ENCODE measurements at places on chromosomes 16 and 17.

DNA sequence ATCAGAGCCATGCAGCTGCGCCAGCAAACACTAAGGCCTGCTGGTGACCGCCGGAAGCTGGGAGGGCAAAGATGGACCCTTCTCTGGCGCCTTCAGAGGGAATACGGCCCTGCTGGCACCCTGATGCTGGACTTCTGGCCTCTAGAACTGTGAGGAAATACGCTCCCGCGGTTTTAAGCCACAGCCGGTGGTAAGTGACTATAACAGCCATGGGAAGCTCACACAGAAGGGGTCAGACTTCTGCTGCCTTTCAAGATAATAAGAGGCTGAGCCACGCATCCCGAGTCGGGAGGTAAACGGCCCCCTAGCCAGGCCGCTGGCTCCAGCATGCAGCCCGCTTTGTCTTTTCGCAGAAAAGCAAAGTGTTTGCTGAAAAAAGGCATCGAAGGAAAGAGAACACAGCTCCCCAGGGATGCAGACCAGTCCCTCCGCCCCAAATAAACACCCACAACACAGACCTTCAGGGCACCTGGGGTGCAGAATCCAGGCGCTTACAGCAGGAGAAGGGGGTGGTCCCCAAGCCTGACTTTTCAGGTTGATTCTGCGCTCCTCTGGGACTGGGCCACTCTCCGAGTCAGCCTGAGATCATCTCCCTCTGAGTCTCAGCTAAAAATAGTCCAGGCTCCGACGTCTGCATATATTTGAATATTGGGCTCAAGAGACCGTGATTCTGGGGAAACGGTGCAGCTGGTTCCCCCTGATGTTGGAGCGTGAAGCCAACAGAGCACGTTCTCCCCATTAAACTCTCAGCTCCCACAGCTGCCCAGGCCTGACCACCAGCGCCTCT is 89.7 kb downstream of the MGAT5B start:
- DNase-seq, result no peak

GRCh38 chr17:81994593-81995462 is 17.4 kb downstream of the ASPSCR1 start:
- no peak for DNase-seq

GRCh38 chr17:51946311-51946710 is 212.2 kb downstream of the CA10 start:
- DNase-seq, result no peak

- DNase-seq, result no peak
Measured at GRCh38 chr17:77274096-77274845, 133.5 kb downstream of the SEC14L1 start.

DNA sequence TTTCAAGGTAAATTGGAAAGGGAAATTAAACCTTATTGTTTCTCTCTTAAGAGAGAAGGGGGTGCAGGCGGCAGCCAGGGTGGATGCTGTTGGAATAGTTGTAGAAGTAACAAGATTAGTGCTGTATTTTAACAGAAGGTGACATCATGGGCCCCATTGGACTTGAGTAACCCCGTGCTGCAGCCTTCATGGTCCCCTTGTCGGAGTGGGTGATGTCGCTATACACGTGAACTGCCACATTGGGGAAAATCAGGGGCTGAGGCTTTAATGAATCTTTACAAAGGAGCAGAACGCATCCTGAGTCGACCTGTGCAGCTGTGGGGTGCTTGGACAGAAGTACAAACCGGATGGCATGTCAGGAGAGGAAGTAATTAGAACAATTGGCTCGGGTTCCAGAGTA is 3.2 kb downstream of the SNX11 start:
- DNase-seq, result no peak
